Spleen (tissue), 13 donors: ENCODE measurements at places on chromosomes 6 and 20. TPM values are rescaled to one million over a fixed set of nuclear protein-coding genes. Genes with fewer than 3 reads are reported as not detected.

SLC24A3 gene
- total RNA-seq, result 2.1 TPM

DNA sequence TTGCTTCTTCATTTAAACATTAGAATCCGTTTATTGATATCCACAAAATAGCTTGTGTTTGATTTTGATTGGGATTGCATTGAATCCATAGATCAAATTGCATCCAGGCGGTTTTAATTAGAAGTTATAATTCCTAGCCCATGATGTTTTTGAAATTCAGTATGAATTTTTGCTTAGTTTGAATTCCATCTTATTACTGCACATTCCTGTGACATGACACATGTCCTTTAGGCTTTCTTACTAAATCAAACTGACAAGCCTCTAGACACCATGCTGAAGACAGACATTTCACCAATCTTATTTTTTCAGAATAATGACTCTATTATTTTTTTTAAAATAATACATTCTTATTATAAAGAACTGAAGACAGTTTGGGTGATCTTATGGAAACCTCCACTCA, 21.4 kb upstream of the PI16 start:
- no peak for DNase-seq

DNA sequence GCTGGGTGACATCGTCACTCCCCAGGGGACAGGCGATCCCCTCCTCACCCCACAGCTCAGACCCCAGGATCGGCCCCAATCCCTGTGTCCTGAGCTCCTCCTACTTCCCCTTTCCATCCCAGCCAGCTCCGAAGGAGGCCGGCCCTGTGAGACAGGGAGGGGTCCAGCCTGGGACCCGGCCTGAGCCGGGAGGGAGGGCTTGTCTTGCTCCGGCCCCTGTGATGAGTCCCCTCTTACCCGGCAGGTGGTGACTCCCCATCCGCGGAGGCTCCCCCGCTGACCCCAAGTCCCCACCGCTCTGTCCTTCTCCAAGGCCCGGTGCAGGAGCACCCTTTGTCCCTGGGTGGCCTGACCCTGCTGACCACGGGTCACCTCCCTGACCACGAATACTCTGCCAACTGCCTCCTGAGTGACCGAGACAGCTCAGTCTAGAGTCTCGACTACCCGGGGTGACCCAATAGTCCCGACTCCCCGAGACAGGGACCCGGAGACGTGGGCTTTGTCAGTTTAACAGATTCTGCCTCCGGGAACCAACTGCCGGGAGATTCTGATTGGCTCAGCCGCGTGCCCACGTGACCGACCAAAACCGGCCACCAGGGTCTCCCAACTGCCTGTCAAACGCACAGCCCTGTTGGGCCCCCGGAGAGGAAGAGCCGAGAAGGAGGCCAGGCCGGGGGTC, 187.4 kb upstream of the PROKR2 start:
- peak; percentile 80 for DNase-seq

GRCh38 chr6:115219645-115220044, 841.0 kb downstream of the FRK start:
- DNase-seq, result no peak

DNA sequence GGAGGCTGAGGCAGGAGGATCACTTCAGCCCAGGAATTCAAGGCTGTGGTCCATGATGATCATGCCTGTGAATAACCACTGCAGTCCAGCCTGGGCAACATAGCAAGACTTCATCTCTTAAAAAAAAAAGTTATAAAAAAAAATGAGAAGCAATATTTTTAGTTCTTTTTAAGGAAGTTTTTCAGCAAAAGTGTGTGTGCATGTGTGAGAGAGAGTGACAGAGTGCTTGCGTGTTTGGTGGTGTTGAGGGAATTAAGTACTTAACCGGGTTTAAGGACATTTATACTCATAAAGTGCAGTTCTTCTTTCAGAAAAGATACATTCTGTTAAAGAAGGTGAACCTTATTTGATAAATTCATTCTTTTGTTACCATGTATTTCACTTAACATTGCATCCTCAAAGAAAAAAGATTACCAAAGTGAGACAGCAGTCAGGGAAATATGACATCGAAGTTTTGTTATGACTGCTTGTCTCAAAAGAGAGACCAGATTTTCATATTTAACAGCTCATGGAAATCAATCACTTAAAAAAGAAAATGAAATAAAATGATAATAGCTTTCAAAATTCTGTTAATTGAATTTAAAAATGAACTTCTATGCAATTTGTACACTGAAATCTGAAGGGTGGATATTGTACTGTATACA, 254.7 kb downstream of the ARHGAP18 start:
- no peak for DNase-seq

ADGRF5 gene
- total RNA-seq, result 102 TPM

GRCh38 chr6:25239498-25239897, 39.7 kb upstream of the CARMIL1 start:
- no peak for DNase-seq

- no peak for DNase-seq
Measured at GRCh38 chr20:24436160-24436559, 33.3 kb upstream of the SYNDIG1 start.

GRCh38 chr6:155325700-155326516, 11.6 kb upstream of the TFB1M start:
- DNase-seq, result no peak

REPS1 gene
- total RNA-seq, result 41.2 TPM

- no peak for DNase-seq
Measured at GRCh38 chr6:26412228-26412627, 10.2 kb downstream of the BTN3A1 start.

- no peak for DNase-seq
Measured at GRCh38 chr6:5536644-5537043, 275.3 kb downstream of the FARS2 start.

RCAN2 gene
- 12.5 TPM for total RNA-seq

- DNase-seq, result peak; percentile 96
Measured at GRCh38 chr6:73452107-73452461, at the start of gene CGAS. Gene CGAS, minus strand, starts transcription at chr6:73452297. Its CDS starts 116 bp downstream, at chr6:73452181.

DNA sequence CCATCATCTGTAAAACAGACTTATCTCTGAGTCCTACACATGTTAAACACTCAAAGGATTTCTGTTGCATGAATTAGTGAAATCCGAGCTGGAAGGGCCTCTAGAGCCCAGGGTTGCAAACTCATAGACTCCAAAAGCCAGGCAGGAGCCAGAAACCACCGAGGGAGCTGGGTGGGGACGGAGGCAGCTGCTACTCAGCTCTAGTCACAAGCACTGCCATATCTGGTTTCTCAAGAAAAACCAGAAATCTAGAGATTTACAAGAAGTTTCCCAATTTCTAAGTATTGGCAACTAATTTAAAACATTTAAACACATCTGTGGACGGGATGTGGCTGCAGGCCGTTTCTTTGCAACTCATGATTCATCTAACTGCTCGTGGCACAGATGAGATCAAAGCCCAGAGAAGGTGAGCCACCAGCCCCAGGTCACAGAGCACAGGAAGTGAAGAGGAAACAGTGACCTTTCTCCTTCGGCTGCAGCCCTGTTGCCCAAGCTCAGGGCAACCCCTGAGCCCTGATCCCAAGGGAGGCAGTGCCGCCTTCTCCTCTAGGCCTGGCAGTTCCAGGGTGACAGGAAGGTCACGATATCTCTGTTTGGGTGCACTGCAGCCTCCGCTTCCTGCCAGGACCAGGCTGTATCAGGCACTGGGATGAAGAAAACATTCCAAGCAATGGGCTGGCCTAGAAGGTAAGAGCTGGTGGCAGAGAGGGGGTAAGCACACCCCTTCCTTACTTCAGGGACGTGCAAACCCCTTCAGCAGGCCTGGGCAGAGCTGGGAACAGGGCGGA, 26.4 kb upstream of the PTGIS start:
- no peak for DNase-seq

RSPH9 gene
- total RNA-seq, result not detected

SOX18 gene
- total RNA-seq, result 16.1 TPM

DNA sequence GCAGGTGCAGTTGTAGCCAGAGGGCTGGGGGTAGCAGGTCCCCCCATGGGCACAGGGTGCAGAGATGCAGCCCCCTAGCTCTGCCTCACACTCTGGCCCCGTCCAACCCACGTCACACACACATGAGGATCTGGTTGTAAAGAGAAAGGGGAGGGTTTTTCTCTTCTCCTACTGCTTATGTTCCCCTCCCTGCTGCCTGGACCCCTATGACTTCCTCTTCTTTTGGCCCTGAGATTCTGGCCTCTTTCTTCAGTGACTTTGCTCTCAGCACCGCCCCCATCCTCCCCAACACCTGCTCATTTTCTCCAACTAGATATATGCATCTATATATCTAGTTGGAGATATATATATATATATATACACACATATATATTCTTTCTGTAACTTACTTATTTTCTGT, 9.7 kb downstream of the NOTCH4 start:
- DNase-seq, result no peak

DNA sequence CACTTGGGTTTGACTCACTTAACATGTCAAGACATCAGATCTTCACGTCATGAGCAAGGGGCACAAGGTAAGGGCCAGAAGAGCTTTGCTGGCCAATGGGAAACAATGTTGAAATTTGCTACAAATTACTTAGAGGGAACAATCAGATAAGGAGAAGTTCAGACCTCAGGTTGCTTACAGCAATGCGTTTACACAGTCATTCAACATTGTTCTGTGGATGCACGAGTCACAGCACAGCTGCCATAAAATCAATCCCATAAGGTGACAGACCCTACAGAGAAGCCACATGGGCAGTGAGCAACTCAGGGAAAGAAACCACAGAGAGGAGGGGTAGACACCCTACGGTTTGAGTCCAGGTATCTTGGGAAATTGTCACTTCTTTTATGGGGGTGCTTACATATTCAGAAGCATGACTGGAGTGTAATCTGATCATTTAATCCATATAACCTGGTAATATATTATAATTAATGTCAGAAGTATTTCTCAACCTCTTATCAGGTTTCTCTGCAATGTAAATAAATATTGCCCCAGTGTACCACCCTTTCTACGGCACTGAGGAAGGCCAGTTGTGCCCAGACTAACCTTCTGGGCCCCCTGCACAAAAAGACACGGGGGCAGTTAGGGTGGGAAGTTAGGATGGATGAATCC, 2.3 kb upstream of the SLC22A2 start:
- no peak for DNase-seq

DNA sequence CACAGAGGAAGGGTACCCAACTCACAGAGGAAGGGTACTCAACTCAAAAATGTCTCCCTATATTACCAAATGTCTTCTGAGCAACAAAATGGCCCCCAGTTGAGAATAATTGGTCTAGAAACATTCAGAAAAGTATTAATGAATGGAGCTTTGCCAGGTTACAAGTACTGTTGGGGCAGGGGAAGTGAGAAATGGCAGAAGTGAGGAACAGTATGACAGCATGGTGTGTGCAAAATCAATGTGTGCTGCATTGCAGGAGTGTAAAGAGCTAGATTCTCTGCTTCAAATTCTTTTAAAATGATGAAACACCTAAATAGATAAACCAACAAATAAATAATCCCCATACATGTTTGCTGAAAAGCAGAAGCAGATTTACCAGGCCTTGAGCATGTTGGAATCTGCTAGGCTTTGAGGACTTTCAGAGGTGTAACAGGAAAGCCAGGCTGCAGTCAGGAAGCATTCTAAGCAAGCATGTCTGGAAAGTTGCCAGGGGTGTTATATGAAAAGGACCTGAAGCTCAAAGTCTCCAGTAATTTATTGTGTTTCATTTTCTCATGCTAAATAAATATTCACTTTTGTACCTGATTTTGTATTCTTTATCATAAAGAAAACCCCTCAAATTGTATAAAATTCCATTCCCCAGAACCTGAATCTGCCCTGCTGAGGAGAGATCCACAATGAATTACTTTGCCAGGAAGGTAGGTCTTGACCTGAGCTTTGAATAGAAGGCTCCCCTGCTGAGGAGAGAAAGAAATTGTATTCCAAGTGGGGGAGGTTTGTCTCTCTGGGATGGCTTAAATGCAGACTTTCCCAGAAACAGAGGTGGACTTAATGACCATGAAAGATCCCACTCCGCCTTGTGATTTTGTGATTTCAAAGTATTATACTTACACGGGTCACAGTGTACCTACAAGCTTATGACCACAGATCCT, 265.0 kb upstream of the MARCKS start:
- DNase-seq, result no peak

BMP6 gene
- 6.9 TPM for total RNA-seq

- DNase-seq, result peak; percentile 53
Measured at GRCh38 chr20:2133318-2134183, 31.9 kb downstream of the STK35 start.

DNA sequence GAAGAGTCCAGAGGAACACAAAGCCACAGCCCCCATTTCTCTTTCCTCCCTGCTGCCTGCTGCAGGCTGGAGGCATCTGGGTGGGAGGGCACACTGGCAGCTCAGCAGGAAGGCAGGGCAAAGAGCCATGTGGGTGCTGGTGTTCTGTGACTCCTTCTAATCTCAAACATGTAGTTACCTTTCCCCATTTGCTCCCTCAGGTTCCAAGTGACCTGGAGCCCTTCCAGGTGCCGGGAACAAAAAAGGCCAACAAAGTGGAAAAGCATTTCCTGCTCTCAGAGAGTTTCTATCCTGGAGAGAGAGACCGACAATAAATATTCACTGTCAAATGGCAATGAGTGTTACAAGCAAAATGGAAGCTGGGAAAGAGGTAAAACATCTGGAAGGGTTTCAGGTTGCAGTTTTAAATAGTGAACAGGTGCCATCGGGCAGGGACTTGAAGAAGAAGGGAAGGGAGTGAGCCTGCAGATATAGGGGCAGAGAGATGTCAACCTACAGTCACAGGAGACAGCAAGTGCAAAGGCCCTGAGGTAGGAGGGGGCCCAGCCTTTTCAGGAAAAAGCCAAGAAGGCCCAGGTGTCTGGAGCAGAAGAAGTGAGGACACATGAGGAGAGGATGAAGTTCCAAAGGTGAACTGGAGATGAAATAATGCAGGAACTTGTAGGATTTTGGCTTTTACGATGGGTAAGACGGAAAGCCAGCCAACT, 43.6 kb upstream of the IYD start:
- DNase-seq, result no peak
